ENCODE measurements at places on chromosomes 2 and 18. TPM values are rescaled to one million over a fixed set of nuclear protein-coding genes. Genes with fewer than 3 reads are reported as not detected.
A peak's percentile ranks its signal among the peaks of the same experiment; 100 is the strongest.

DNA sequence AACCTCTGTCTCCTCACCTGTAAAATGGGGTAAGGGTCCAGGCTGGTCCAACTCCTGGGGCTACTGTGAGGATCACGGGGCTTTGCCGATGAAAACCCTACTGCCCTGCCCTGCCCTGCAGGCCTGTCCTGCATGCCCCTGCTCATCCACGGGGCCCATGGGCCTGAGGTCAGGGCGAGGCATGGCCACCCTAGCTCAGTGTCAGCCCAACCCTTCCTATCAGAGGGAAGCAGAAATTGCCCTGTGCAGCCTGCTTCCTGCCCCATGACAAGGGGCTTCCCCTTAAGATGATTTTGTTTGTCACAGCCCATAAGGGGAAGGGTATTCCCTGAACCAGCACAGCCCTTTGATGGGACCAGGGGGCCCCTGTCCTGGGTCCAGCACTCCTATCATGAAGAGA, 353.6 kb upstream of the ID2 start:
- no peak overlapping the region for H3K27ac ChIP-seq
- no peaks in the 10 kb centered on the region for H3K4me1 ChIP-seq
- H3K36me3 ChIP-seq = no peaks in the 10 kb centered on the region
- no peak for DNase-seq
- H3K4me3 ChIP-seq = no peak overlapping the region
- peaks cover 18% of the 10 kb centered on the region for H3K27me3 ChIP-seq

The MC5R gene
- not detected for total RNA-seq

The SERPINB11 gene
- total RNA-seq = not detected

GRCh38 chr18:22169011-22169888, at the start of gene GATA6:
TSS of gene GATA6 (plus strand) at chr18:22169589. CDS start at chr18:22171145, 1,556 bp downstream.
- H3K4me3 ChIP-seq = peak within 1 kb of the TSS; percentile 85
- H3K27ac ChIP-seq = peak within 1 kb of the TSS; percentile 11
- H3K4me1 ChIP-seq = peaks cover 33% of the 10 kb centered on the region
- peaks cover 33% of the 10 kb centered on the region for H3K27me3 ChIP-seq
- DNase-seq = peak; percentile 84

Data from HepG2 (cell line).